ENCODE measurements at places on chromosomes 1 and 21.
A peak's percentile ranks its signal among the peaks of the same experiment; 100 is the strongest.

GRCh38 chr1:224679606-224680005 lies 63.5 kb downstream of the CNIH3 start:
- no peak overlapping the region for H3K27ac ChIP-seq
- H3K27me3 ChIP-seq: no peaks in the 10 kb centered on the region
- H3K36me3 ChIP-seq: no peaks in the 10 kb centered on the region
- peaks cover 2% of the 10 kb centered on the region for H3K4me1 ChIP-seq
- no peak overlapping the region for H3K4me3 ChIP-seq

GRCh38 chr1:61588736-61589672 lies 135.9 kb downstream of the TM2D1 start:
- H3K27ac ChIP-seq: no peak overlapping the region
- no peaks in the 10 kb centered on the region for H3K27me3 ChIP-seq
- peak; percentile 50 for DNase-seq
- no peaks in the 10 kb centered on the region for H3K4me1 ChIP-seq
- H3K4me3 ChIP-seq: no peak overlapping the region

- no peak for DNase-seq
- H3K36me3 ChIP-seq: no peaks in the 10 kb centered on the region
- no peaks in the 10 kb centered on the region for H3K27me3 ChIP-seq
- no peak overlapping the region for H3K27ac ChIP-seq
- no peak overlapping the region for H3K4me3 ChIP-seq
- H3K4me1 ChIP-seq: peaks cover 14% of the 10 kb centered on the region
These were observed 219.3 kb downstream of the TOMM20 start for GRCh38 chr1:234909307-234909810.

GRCh38 chr1:27220096-27220495 lies 14.3 kb upstream of the WDTC1 start:
- H3K36me3 ChIP-seq: no peaks in the 10 kb centered on the region
- H3K27ac ChIP-seq: no peak overlapping the region
- no peak overlapping the region for H3K4me3 ChIP-seq
- no peaks in the 10 kb centered on the region for H3K27me3 ChIP-seq

- no peaks in the 10 kb centered on the region for H3K36me3 ChIP-seq
- no peak for DNase-seq
- no peaks in the 10 kb centered on the region for H3K4me1 ChIP-seq
- no peak overlapping the region for H3K27ac ChIP-seq
- no peaks in the 10 kb centered on the region for H3K27me3 ChIP-seq
These were observed 20.7 kb downstream of the METTL13 start for GRCh38 chr1:171802207-171802606.

GRCh38 chr1:194296201-194296600 lies 1109.8 kb upstream of the B3GALT2 start:
- H3K4me1 ChIP-seq: no peaks in the 10 kb centered on the region
- no peak overlapping the region for H3K4me3 ChIP-seq
- no peak overlapping the region for H3K27ac ChIP-seq
- H3K36me3 ChIP-seq: no peaks in the 10 kb centered on the region
- H3K27me3 ChIP-seq: no peaks in the 10 kb centered on the region
- no peak for DNase-seq

- no peaks in the 10 kb centered on the region for H3K36me3 ChIP-seq
- no peak overlapping the region for H3K4me3 ChIP-seq
- H3K27ac ChIP-seq: no peak overlapping the region
- H3K4me1 ChIP-seq: peaks cover 7% of the 10 kb centered on the region
- DNase-seq: no peak
- peaks cover 34% of the 10 kb centered on the region for H3K27me3 ChIP-seq
These were observed 11.6 kb downstream of the REG4 start for GRCh38 chr1:119799599-119800177.

DNA sequence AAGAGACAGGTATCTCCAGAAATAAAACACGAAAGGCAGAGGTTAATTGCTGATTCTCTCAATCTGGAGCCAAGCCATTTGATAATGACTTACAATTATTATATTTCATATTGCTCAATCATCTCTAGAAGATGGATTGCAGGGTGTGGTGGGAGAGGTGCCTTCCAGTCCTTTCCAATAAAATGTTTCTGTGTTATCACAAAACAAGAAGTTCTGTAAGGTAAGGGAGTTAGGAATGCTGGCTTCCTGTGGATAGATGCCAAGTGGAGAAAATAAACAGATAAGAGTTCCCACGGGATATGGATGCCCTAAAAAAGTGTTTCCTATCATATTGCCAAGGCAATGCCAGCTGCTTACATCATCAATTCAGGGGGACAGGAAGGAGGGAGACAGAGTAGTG lies 7.2 kb upstream of the CCN1 start:
- no peak overlapping the region for H3K4me3 ChIP-seq
- H3K4me1 ChIP-seq: peaks cover 3% of the 10 kb centered on the region
- H3K27ac ChIP-seq: no peak overlapping the region
- no peaks in the 10 kb centered on the region for H3K27me3 ChIP-seq
- no peak for DNase-seq

DNA sequence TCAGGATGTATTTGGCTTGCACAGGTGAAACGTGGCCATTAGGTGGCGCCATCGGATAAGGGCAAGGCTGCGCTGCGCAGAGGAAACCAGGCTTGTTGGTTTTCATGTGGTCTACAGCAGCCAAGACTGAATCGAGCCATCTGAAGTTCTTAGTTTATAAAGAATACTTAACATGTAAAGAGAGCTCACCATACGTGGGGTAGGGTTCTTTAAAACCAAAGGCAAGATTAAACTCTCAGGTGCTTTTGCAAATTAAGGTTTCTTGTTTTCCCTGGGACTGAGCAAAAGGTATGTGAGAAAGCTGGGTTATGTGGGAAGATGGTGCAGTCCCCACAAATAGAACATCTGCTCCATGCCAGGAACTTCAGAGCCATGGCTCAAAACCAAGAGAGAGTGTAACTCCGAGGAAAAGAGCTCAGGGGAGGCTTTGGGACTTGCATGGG lies 9.3 kb downstream of the MASP2 start:
- H3K27me3 ChIP-seq: peaks cover 2% of the 10 kb centered on the region
- DNase-seq: peak; percentile 86
- no peak overlapping the region for H3K4me3 ChIP-seq
- H3K36me3 ChIP-seq: no peaks in the 10 kb centered on the region
- no peaks in the 10 kb centered on the region for H3K4me1 ChIP-seq
- no peak overlapping the region for H3K27ac ChIP-seq

DNA sequence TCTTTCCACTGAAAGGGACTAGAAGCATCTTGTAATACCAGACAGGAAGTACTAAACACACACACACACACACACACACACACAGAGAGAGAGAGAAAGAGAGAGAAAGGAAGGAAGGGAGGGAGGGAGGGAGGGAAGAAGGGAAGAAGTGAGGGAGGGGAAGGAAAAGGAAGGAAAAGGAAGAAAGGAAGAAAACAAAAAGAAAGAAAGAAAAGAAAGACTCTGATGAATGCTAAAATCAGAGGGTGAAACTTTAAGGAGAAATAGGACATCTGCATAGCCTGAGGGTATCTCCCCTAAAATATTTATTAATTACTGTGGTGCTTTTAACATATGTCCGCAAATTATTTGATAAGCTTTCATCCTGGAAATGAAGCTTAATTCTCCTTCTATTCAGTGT lies 10.6 kb downstream of the TRIT1 start:
- no peak overlapping the region for H3K4me3 ChIP-seq
- no peak overlapping the region for H3K27ac ChIP-seq
- DNase-seq: no peak
- peaks cover 4% of the 10 kb centered on the region for H3K36me3 ChIP-seq

- H3K4me1 ChIP-seq: peaks cover 7% of the 10 kb centered on the region
- no peak overlapping the region for H3K4me3 ChIP-seq
- no peak overlapping the region for H3K27ac ChIP-seq
- H3K27me3 ChIP-seq: no peaks in the 10 kb centered on the region
These were observed 3.5 kb upstream of the TSPAN1 start for GRCh38 chr1:46171351-46171750.

DNA sequence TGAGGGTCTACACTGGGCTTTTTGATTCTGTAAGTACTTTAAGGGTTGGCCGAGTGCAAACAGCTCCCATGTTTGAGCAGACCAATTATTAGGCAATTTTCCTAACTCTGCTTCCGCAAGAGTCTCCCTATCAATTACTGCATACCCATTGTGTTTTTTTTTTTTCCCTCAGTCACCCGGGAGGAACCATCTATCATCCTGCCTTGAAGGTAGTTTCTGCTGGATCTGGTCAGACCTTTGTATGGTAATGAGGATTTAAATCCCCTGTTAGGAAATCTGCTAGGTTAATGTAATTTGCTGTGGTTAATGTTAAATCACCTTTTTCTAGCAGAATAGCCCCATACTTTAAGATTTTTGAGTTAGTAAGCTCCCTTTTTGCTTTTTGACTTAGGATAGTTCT lies 40.8 kb upstream of the WARS2 start:
- no peak for DNase-seq
- H3K4me1 ChIP-seq: no peaks in the 10 kb centered on the region
- no peak overlapping the region for H3K27ac ChIP-seq
- no peak overlapping the region for H3K4me3 ChIP-seq
- H3K27me3 ChIP-seq: no peaks in the 10 kb centered on the region

- H3K36me3 ChIP-seq: peaks cover 30% of the 10 kb centered on the region
- DNase-seq: no peak
- no peaks in the 10 kb centered on the region for H3K4me1 ChIP-seq
- H3K4me3 ChIP-seq: no peak overlapping the region
- no peak overlapping the region for H3K27ac ChIP-seq
These were observed 111.7 kb downstream of the RGL1 start for GRCh38 chr1:183916574-183916973.

GRCh38 chr1:228271701-228272251 lies 63.9 kb downstream of the OBSCN start:
- no peak for DNase-seq
- peaks cover 10% of the 10 kb centered on the region for H3K4me1 ChIP-seq
- peak overlapping the region; percentile 54 for H3K4me3 ChIP-seq
- H3K27me3 ChIP-seq: no peaks in the 10 kb centered on the region
- H3K27ac ChIP-seq: no peak overlapping the region

DNA sequence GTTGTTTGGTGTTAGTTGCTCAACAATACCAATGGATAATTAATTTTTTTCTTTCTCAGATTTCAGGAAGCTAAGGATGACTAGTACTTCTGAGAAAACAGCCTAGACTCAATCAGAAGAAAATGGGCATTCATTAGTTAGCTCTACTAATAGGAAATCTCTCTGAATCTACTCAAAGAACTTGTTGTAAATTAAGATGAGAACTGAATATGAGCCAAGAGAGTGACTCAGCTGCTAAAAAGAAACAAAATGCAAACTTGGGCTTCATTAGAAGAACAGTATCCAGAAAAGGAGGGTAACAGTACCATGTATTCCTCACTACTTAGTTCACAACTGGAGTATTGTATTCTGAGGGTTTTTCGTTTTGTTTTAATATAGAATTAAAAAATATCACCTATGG lies 12.5 kb downstream of the FOXJ3 start:
- H3K27ac ChIP-seq: no peak overlapping the region
- no peaks in the 10 kb centered on the region for H3K27me3 ChIP-seq
- H3K36me3 ChIP-seq: no peaks in the 10 kb centered on the region
- H3K4me3 ChIP-seq: no peak overlapping the region

- peaks cover 3% of the 10 kb centered on the region for H3K36me3 ChIP-seq
- no peaks in the 10 kb centered on the region for H3K27me3 ChIP-seq
- H3K4me3 ChIP-seq: peak overlapping the region; percentile 57
These were observed 1.0 kb downstream of the PLPP3 start for GRCh38 chr1:56578138-56578962.

DNA sequence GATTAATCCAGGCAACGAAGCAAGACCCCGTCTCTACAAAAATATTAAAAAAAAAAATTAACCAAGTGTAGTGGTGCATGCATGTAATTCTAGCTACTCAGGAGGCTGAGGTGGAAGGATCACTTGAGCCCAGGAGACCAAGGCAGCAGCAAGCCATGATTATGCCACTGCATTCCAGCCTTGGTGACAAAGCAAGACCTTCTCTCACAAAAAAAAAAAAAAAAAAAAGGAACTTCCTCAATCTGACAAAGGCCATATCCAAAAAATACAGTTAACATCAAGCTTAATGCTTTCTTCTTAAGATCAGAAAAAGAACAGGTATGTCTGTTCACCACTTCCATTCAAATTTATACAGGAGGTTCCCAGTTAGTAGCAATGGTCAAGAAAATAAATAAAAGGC lies 54.4 kb downstream of the EVI5 start:
- H3K27me3 ChIP-seq: no peaks in the 10 kb centered on the region
- no peak overlapping the region for H3K27ac ChIP-seq
- no peaks in the 10 kb centered on the region for H3K36me3 ChIP-seq

DNA sequence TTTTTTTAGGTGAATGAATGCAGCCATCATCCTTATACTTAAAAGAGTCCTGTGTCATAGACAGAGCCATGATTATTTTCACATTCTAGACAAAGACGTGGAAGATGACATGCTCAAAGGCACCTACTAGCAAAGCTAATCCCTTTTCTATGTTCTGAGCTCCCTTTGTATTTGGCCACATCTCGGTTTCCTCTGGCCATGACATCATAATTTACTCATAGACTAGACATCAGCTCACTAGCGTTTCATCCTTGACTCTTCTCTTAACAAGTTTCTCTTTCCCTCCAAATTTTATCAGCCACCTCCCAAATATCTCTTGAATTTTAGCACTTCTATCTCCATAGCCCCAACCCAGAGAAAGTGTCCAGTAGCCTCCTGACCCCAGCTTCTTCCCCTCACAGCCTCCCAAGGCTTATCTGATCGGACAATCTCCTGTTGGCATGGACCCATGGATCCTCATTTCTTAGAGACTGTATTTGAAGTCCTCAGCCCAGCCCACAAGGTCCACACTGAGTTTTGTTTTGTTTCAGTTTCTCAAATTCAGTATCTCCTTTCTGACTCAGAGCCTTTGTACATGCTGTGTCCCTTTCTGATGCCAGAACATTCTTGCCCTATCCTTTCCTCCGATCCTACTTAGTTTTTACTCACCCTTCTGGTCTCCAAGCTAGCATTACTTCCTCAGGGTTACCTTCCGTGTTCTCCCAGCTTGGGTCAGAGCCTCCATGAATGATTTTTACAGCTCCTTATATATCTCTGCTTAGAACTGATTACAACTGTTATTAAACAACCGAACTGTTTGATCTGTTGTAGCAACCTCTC lies 33.0 kb upstream of the EPS8L3 start:
- H3K4me1 ChIP-seq: peaks cover 19% of the 10 kb centered on the region
- no peaks in the 10 kb centered on the region for H3K27me3 ChIP-seq
- no peak overlapping the region for H3K27ac ChIP-seq
- no peaks in the 10 kb centered on the region for H3K36me3 ChIP-seq

GRCh38 chr1:219555806-219556205 lies 57.1 kb downstream of the ZC3H11B start:
- H3K27ac ChIP-seq: peak overlapping the region; percentile 84
- no peak overlapping the region for H3K4me3 ChIP-seq
- H3K36me3 ChIP-seq: no peaks in the 10 kb centered on the region
- no peak for DNase-seq
- H3K4me1 ChIP-seq: peaks cover 11% of the 10 kb centered on the region
- H3K27me3 ChIP-seq: no peaks in the 10 kb centered on the region

DNA sequence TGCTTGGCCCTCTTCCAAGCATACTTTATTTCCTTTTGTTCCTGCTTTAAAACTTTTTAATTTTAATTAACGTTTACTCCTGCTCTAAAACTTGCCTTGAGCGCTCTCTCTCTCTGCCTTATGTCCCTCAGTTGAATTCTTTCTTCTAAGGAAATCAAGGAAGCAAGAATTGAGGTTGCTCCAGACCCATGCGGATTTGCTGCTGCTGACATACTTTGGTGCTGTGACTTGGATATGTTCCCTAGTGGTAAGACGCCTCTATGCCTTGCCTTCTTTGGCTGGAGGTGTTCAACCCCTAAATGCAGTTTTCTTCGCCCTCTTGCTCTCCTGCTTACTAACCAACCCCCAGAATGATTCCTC lies 148.1 kb downstream of the ADSS2 start:
- H3K36me3 ChIP-seq: no peaks in the 10 kb centered on the region
- no peak for DNase-seq
- H3K27me3 ChIP-seq: no peaks in the 10 kb centered on the region
- no peak overlapping the region for H3K27ac ChIP-seq
- H3K4me3 ChIP-seq: no peak overlapping the region

- H3K36me3 ChIP-seq: peaks cover 2% of the 10 kb centered on the region
- H3K4me3 ChIP-seq: no peak overlapping the region
- no peaks in the 10 kb centered on the region for H3K4me1 ChIP-seq
- no peaks in the 10 kb centered on the region for H3K27me3 ChIP-seq
- H3K27ac ChIP-seq: no peak overlapping the region
These were observed 30.0 kb upstream of the UBE2U start for GRCh38 chr1:64173336-64173940.

Measured in neuronal stem cell (in vitro differentiated cells).